ENCODE measurements at places on chromosomes 1 and 21.

DNA sequence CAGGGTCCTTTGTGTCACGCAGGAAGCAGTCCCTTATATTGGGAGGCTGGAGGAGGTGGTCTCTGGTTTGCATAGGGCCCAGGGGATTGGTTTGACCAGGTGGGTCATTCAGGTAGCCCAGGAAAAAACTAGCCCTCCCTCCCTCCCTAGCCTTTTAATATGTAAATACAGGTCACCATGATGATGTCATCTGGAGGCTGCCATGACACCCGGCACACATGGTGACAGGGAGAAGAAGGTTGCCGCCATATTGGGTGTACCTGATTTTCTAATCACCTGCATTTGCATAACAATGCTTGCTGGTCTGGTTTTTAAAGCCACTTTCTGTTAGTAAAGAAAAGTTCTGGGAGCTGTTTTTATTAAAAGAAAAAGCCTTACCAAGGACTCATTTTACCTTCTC, 791.0 kb upstream of the ADGRL4 start:
- no peak for DNase-seq

GRCh38 chr1:154497026-154497806, 4.8 kb upstream of the TDRD10 start:
- no peak for DNase-seq

- peak; percentile 14 for DNase-seq
Observed at GRCh38 chr1:101101360-101101759, 75.8 kb upstream of the DPH5 start.

DNA sequence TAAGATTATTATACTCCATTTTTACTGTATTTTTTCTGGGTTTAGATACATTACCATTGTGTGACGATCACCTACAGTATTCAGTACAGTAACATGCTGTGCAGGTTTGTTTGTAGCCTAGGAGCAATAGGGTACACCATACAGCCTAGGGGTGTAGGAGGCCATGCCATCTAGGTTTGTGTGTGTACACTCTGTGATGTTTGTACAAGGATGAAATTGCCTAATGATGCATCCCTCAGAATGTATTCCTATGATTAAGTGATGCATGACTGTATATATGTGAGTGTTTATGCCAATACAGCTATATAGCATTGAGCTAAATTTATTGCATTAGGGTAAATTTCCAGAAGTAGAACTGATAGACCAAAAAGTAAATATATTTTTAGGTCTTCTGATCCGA, 23.3 kb downstream of the TUFT1 start:
- no peak for DNase-seq

GRCh38 chr1:32390904-32391870, 3.1 kb downstream of the BSDC1 start:
- no peak for DNase-seq

DNA sequence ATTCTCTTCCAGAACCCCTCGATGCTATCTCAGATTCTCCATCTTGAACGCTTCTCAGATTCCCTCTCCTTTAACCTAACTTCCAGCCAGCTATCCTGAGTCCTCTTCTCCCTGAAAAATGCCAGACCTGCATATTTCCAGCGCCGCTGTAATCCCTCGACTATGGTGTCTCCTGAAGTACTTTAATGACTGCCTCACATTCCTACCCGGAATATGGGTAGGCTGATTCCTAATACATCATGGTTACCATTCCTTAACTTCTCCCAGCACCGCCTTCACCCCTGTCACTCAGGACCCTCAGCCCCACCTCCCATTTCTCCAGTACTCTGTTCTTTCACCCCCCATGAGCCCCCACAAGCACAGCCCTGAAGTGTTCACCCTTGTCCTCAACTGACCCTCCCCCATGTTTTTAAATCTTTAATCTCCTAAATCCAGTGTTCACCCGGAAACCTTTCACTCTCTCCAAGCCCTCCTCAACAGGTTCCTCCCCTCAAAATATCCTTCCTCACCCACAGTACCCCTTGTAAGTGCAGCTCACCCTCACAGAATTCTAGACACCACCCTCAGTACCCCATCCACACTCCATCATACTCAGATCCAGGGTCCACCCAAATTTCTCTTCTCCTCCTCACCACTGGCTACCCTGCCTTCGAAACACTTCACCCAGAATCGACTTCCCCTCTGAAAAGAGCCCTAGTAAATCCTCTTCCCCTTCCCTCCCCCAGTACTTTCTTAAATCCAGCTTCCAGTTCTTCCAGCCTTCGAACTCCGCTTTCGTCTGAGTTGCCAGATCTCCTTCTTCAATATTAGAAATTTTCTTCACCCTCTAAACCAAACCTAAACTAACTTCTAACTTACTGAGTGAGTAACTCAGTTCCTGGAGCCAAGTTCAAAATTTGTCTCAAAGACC, 922 bp downstream of the CPT2 start:
- peak; percentile 54 for DNase-seq

GRCh38 chr1:175479521-175480342, 263.7 kb downstream of the TNR start:
- no peak for DNase-seq

GRCh38 chr1:12543740-12544154, 74.3 kb downstream of the DHRS3 start:
- DNase-seq = no peak

GRCh38 chr1:172661107-172661506, 2.2 kb downstream of the FASLG start:
- peak; percentile 13 for DNase-seq

DNA sequence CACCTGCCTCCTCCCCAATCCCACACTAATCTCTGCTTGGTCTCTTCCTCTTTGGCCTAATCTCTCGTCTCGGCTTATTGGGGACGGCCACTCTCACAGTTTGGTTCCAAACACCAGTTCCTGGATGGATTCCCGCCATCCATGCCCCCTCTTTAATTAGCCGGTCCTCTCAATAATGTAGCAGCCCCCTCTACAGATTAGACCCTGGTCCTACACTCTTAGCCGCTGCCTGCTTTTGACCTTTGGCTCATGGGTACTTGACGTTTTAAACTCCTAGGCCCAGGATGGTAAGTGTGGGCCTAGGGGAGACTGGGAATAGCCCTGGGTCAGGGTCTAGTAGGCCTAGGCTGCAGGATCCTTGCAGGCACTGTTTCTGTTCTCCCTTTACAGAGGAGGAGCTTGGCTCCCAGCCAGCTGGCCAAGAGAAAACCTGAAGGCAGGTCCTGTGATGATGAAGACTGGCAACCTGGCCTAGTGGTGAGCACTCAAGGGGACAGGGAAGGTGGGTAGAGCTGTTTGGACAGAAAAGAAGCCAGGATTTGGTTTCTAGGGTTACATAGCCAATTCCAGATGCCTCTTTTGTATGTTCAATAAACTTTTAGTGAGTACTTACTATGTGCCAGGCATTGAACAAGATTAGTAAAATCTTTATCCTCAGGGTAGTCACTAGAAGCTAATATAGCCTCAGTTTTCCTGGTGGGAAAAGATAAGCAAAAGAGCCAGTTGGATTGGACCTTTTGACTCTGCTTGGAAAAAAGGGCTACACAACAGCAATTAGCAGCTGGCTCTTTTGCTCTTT, 758 bp downstream of the RAD54L start:
- DNase-seq = peak; percentile 12

GRCh38 chr1:235409042-235409820, 42.0 kb downstream of the TBCE start:
- no peak for DNase-seq

DNA sequence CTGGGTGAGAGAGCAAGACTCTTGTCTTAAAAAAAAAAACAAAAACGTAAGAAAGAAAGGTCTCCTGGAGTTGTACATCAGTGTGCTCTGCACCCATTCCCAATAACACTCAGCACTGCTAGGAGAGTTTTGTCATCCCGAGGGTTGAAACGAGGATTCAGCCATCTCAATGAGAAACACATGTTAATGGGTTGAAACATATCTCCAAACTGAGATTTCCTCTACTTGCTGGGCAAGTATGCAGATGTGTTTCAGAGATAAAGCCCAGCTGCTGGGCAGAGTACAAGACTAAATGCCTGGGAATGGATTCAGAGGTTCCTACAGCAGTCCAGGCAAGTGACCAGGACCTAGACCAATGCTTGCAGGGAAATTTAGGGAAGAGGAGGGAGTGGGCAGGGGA, 2.6 kb upstream of the MFN2 start:
- no peak for DNase-seq

GRCh38 chr21:36965720-36966065, 776 bp downstream of the HLCS start:
- DNase-seq = no peak

All from inflammatory macrophage treated with lipopolysaccharide for 4 hours (primary cell).